ENCODE measurements at places on chromosomes 2 and 18.
A peak's percentile ranks its signal among the peaks of the same experiment; 100 is the strongest.

- peak; percentile 51 for DNase-seq
These were observed 121.0 kb upstream of the SLC39A10 start for GRCh38 chr2:195535911-195536522.

GRCh38 chr2:45643543-45644542 lies 7.6 kb upstream of the PRKCE start:
- peak; percentile 76 for DNase-seq

DNA sequence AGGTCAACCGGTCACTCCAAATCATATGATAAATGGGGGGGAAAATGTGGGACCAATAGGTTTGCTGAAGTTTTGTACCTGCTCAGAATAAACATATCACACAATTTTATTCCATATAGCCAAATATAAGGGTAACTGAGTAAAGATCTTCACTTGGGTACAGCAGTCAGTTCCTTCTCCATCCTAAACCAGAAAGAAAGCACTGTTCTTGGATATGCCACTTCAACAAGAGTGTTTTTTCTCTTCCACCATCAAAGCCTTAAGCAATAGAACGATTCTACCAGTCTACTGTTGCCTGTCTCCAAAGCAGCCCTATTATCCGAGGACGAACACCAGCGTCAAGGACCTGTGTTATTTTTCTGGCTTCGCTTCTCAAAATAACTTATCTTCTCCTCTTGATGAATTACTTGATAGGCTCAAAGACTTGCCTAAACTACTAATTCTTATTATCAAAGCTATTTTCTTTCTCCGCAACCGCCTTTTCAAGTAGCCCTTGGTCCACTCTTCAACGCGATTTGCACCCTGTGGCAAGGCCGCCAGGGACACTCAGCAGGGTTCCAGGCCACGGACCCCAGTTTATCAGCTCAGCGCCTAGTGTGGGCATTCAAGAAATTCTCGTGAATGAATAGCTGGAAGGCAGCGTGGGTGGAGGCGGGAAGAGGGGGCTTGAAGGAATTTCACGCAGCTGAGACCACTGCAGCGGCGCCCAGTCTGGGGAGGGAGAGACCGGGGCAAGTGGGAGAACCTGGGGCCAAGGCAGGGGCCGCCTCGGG lies 646 bp downstream of the ALS2 start:
- no peak for DNase-seq

DNA sequence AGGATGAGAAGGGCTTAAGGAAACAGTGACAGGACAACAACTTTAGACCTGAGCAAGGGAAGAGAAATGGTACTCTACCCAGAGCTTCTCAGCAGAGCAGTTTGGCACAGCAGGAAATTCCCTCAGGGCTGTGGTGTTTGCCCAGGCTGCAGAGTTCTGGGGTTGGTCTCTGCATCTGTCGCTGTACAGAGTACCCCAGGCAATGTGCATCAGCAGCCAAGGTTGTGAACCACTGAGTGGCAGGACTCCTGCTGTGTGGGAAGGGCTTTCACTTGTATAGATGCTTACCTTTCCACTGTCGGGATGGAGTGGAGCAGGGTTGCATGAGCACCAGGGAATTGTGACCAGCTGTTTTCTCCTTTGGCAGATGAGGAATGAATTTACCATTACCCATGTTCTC lies 21.2 kb downstream of the STAMBP start:
- DNase-seq, result no peak

GRCh38 chr2:163266772-163267171 lies 428.2 kb upstream of the KCNH7 start:
- DNase-seq, result no peak

DNA sequence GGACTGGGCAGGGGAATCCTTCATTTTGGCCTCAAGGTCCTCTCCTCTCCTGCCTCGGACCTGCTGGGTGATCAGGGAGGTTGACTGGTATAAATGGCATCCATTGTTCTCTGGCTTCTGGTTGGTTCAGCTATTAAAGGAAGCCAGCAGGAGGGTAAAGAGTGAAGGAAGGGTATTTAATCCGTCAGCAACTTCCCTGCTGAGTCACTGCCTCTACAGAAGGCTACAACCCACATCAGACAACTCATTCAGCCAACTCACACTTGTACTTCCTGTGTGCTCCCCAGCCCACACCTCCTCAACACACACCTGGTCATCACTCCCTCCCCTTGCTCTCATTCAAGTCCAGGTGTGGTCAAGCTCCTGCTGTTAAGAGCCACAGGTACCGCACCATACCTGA lies 68.3 kb upstream of the MRPS9 start:
- no peak for DNase-seq

GRCh38 chr2:176959614-176960013 lies 253.0 kb upstream of the HNRNPA3 start:
- no peak for DNase-seq

DNA sequence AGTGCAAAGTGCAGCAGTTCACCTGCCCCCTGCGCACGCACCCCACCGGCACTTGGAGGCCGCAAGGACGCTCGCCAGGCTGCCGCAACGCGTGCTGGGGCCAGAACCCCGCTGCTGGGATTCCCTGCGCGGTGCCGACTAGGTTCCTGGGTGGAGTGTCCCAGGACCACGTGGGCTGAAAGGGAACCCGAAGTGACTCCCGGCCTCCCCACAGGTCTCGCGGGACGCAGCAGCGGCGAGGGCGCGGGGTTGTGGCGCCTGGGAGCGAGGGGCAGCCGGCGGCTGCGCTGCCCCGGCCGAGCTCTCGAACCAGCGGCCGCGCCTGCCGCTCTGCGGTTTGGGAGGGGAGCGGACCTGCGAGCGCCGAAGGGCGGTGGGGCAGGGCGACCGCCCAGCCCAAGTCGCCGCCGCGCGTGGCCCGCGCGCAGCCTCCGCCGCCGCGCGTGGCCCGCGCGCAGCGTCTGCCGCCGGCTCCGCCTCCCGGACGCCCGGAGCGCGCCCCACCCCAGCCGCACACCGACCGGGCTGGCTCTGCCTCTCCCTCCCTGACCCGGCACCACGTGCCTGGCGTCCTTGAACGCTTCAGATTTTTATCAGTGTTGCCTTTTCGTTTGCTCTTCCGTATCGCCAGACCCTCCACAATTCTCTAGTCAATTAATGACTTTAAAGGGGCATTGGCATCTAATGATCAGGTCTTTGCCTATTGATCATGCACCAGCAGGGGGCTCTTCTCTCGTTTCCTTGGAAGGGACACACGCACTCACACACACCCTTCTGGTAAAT lies at the start of gene FTCDNL1:
TSS of gene FTCDNL1 (minus strand) at position 475 of the 783 bp plus-strand sequence. CDS start 2,230 bp downstream, outside the sequence.
- DNase-seq, result peak; percentile 31

GRCh38 chr2:77520641-77521547 lies 1.3 kb downstream of the LRRTM4 start:
- no peak for DNase-seq

- no peak for DNase-seq
These were observed 33.7 kb upstream of the WDR75 start for GRCh38 chr2:189407281-189408209.

GRCh38 chr2:205803500-205803899 lies 121.2 kb downstream of the NRP2 start:
- no peak for DNase-seq

GRCh38 chr18:48871391-48872166 lies 79.2 kb downstream of the SMAD7 start:
- no peak for DNase-seq

DNA sequence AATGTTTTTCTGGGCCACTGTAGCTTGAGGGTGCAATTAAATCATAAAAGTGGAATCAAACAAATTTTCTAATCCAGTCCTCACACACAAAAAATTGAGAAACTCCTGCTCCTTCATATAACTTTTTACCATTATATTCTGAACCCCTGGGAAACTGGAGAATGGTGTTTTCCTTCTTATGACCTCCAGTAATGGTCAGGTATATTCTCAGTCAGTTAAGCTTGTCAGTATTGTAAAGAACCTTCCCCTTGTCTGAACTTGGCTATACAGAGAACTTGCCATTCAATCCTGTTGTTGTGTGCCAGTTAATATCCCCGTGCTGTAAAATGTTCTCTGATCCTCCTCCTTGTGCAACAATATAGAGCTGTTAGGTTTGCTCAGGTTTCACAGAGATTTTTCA lies 39.5 kb downstream of the ZNF804A start:
- DNase-seq, result no peak

DNA sequence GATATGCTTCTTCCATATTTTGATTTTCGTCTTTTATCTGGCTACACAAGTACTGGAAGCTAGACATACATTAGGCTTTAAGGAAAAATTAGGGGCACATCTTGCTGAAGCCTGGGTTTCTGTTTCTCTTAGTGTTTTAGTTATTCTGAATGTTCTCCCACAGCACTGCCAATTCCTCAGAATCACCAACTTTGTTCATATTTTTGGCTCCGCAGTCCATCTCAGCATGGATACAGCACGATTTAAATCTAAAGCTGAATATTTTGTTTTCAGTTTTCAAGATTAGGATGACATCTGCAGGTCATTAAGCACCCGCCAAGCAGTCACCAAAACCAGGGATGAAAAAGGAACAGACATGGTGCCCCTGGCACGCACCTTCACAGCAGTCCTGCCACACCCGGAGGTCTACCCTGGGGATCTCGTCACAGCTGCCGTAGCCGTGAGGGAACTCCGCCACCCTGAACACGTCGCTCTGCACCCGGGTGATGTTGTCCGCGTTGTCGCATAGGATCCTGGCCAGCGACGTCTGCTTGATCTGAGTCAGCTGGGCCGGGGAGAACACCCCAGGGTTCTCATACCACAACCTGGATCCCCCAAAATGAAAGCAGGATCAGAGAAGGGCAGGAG lies 101.2 kb downstream of the PXDN start:
- no peak for DNase-seq

GRCh38 chr2:203743441-203743981 lies 37.1 kb downstream of the CD28 start:
- no peak for DNase-seq

- no peak for DNase-seq
These were observed 105.9 kb downstream of the SEPTIN10 start for GRCh38 chr2:109507828-109508227.

DNA sequence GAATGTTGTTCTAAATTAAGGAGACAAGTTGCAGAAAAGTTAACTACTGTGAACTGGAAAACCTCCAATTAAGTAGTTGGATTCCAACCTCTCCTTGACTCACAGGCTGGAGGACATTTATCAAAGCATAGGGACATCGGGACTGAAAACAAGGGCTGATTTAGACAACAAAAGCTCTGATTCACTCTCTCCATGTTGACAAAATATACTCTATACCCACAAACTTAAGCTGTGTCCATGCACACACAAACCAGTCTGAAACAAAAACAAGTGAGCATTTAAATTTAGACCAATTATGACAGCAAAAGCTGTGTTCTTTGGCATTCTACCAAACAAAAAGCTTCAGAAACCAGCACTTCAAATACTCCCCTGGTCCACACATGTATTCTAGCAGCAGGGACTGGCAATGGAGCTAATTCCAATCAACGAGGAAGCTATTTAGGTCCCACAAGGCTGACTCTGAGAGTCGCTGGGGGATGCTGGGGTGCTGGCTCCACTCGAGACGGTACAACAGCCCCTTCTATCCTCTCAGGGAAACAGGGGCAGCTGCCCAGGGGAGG lies 71.4 kb downstream of the NXPH2 start:
- no peak for DNase-seq

GRCh38 chr2:134021830-134022524 lies 231.9 kb upstream of the MGAT5 start:
- DNase-seq, result no peak

GRCh38 chr2:64657411-64657810 lies 3.7 kb upstream of the SERTAD2 start:
- no peak for DNase-seq
